ENCODE measurements at places on chromosomes 3 and 15.

- DNase-seq = no peak
These were observed 38.6 kb upstream of the TJP1 start for GRCh38 chr15:29860872-29861271.

DNA sequence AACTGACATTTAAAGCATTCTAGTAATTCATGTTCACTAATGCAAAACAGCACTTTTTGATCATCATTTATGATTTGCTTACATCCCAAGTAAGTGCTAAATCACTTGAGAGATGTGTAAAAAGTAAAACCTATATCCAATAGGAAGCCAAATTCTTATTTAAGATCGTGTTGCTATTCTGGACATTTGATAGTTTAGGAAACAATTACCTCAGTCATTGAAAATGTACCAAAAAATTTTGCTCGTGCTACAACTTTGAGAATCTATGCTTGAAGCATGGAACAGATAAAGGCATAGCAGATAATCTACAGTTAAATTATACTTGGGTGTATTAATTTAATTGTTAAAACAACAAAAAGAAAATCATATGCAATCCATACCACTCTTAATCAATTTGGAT, 571.6 kb upstream of the NR2F2 start:
- DNase-seq = no peak

DNA sequence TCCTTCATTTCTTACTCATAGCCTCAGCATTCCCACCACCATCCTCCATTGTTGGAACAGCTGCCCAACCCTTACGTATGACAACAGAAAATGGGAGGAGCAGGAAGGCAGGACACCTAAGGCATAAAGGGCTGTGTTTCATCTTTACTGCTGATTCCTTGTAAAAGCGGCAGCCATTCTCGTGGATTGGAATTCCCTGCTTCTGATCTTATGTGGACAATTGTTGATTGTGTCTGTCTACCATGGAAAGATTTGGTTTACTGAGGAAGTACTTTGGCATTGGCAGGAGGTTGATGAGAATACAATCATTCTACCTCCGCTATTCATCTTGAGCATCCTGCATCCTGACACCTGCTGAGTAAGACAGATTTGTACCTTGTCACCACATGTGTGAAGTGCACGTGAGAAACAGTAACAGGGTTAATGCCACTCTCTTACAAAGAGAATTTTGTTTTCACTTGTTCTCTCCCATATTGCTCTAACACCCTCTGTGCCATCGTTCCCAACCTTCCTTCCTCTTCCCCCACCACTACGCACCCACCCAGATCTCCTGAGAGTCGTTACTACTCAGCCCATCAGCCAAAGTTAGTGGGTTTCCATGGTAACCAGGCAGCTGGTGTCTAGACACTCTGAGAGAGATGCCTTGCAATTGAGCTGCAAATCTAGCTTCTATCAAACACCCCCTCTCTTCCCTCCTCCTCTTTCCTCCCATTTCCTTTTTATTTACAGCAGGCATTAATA, 75.7 kb downstream of the GAP43 start:
- no peak for DNase-seq

DNA sequence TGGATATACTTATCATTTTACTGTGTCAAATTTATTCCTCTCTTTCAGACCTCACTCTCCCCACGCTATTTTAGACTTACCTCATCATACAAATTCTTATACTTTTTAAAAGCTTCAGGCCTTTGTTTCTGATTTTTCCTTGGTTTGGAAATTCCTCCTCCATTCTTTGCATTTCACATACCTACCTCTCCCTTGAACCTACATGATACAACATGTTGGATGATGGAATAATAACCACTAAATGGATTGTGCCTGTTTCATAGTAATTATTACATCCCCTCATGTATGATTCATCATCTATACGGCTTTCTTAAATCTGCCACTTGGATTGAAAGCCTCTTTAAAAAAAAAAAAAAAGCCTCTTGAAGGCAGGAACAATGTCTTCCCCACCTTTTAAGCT, 24.6 kb downstream of the TRIP4 start:
- DNase-seq = no peak

GRCh38 chr3:120062474-120062873, 31.8 kb downstream of the GSK3B start:
- no peak for DNase-seq

GRCh38 chr3:11162401-11163345, 8.4 kb downstream of the HRH1 start:
- no peak for DNase-seq

- DNase-seq = no peak
These were observed 124.2 kb downstream of the ZBTB20 start for GRCh38 chr3:115022835-115023398.

Measured in amniotic stem cell (primary cell).